Pancreas (tissue), 10 donors: ENCODE measurements at places on chromosomes 3 and 15.

DNA sequence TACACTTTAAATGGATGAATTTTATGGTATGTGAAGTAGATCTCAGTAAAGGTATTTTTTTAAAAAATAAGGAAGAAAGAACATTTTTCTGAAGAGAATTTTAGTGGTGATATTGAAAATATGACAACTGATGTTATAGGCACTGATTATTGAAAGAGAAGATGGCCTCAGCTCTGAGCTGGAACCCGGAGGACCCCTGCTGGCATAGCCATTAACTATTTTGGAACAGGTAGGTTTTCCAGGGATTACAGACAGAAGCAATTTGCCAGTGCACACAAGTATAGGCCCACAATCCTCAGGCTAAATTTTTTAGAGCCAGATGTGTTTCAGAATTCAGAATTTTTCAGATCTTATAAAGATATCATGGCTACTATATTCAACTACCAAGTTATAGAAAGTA lies 315.9 kb upstream of the GPR149 start:
- no peak for DNase-seq

DNA sequence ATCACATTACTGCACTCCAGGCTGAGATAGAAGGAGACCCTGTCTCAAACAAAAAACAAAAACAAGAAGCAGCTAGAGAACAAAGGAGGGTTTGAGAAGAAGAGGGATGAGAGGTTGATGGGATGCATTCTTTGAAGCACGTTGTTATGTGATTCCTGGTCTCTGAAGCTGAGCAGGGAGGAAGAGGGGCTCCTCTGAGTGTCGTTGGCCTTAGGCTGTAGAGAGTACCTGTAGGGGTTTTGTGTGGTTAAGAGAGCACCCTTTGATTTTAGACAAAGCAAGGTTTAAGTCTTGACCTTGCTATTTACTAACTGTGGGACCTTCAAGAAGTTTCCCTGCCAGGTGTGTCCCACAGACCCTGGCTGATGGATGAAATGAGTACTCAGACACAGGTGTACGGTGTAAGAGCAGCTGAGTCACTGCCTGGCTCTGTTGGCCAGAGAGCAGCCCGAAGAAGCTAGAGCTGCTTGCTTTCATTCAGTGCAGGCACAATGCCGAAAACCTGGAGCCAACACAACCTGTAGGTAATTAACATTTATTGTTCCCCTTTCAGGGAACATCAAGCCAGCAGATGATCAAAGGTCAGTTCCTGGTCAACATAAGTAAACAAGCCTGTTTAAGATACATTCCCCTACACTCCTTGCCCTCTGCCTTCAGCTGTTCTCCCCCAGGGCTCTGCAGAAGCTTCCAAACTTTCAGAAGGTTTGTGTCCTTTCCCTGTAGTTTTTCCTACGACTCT lies 67.2 kb downstream of the LRRK1 start:
- DNase-seq, result peak; percentile 25

GRCh38 chr3:144332868-144333267 lies 361.2 kb downstream of the DIPK2A start:
- DNase-seq, result no peak

DNA sequence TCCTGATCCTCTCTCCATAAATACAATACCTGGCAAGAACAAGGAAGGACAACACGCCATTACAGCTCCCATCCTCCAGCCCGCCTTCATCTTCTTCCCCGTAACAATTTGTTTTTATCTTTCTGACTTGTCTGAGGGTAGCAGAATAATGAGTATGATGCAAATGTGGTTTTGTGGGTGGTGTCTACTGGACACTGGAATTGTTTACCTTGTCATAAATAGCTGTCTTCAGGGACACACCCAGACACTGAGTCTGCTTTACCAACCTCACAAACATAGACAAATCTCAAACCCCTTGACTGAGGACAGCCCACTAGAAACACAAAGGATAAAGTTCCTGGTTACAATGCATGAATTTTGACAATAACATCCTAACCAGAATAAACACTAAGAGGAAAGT lies 13.4 kb downstream of the WDR72 start:
- DNase-seq, result no peak

- no peak for DNase-seq
Observed at GRCh38 chr3:38555926-38556325, 59.8 kb downstream of the EXOG start.

- no peak for DNase-seq
Observed at GRCh38 chr3:54376939-54377578, 254.7 kb downstream of the CACNA2D3 start.

- DNase-seq, result no peak
Observed at GRCh38 chr15:56176996-56177395, 66.7 kb downstream of the RFX7 start.

DNA sequence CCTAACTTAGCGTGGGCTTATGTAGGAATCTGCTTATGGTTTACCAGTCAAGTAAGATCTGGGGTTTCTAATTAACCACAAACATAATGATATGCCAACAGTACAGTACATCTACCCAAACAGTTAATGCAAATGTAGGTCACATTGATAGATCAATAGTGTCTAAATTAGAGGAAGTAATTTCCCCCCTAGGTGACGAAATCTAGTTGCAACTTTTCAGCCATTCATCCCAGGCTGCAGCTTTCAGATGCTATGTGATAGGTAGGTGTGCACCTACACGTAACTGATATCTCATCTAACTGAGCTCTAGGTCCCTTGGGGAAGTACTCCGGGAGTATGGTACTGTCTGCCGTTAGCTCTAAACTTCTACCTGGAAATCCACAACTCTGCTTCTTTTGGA lies 57.2 kb downstream of the CRTC3 start:
- DNase-seq, result no peak

DNA sequence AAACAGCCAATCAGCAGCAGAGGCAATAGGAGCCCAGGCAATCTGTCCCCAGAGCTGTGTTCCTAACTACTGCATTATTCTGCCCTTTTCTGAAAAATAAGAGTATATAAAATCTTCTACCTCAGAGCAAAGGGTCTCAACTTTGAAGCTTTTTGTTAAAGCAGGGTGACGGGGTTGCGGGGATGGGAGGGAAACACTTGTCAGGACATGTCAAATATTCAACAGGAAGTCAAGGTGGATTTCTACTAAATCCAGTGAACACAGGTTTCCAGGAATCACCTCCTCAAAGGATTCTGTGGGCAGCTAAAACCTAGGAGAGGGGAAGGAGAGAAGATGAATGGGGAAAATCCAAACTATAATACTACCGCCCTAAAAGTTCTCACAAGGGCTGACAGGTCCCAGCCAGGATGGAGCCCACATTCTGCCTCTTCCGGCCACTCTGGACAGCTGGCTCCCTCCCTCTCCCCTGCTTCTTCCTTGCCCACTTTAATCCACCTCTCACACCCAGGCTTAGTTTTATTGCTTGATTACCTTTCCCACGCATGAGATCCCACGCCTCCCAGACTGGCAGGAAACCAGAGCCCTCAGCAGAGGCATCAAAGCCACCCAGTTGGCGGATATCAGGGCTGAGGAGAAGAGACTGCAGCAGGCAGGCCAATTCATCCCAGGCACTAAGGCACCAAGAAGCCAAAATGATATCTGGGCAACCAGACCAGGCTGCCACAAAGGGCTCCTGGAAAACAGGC lies 77.2 kb downstream of the OSBPL10 start:
- DNase-seq, result no peak

DNA sequence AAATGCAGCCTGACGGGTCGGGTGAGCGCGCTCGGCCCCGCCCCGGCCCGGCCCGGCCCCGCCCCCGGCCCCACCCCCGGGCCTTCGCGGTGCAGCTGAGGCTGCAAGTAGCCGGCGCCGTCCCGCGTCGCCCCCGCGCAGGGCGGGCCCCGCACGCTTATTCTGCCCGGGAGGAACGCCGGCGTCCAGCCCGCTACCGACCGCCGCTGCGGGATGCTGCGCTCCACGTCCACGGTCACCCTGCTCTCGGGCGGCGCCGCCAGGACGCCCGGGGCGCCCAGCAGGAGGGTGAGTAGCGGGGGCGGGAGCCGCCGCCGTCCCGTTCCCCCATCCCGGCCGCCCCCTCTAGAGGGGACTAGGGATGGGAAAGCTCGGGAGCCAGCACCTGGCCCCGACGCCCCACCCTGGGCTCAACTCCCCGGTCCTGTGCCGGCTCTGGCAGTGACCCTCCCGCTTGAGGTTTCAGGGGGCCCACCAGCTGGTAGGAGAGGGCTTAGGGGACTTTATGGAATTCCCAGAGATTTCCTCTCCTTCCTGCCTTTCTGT lies at the start of gene MYZAP:
MYZAP (plus strand) TSS at position 83 of the 546 bp plus-strand sequence; CDS start at position 214, 131 bp downstream.
- peak; percentile 87 for DNase-seq

GRCh38 chr15:37098468-37099318 lies 1.7 kb downstream of the MEIS2 start:
- peak; percentile 30 for DNase-seq

- DNase-seq, result no peak
Observed at GRCh38 chr15:49675041-49675440, 54.2 kb downstream of the DTWD1 start.

- DNase-seq, result no peak
Observed at GRCh38 chr15:74406992-74407705, 26.6 kb downstream of the SEMA7A start.

- DNase-seq, result no peak
Observed at GRCh38 chr15:27278761-27279160, 307.8 kb downstream of the GABRG3 start.

- DNase-seq, result no peak
Observed at GRCh38 chr3:89624494-89624893, 517.1 kb downstream of the EPHA3 start.

DNA sequence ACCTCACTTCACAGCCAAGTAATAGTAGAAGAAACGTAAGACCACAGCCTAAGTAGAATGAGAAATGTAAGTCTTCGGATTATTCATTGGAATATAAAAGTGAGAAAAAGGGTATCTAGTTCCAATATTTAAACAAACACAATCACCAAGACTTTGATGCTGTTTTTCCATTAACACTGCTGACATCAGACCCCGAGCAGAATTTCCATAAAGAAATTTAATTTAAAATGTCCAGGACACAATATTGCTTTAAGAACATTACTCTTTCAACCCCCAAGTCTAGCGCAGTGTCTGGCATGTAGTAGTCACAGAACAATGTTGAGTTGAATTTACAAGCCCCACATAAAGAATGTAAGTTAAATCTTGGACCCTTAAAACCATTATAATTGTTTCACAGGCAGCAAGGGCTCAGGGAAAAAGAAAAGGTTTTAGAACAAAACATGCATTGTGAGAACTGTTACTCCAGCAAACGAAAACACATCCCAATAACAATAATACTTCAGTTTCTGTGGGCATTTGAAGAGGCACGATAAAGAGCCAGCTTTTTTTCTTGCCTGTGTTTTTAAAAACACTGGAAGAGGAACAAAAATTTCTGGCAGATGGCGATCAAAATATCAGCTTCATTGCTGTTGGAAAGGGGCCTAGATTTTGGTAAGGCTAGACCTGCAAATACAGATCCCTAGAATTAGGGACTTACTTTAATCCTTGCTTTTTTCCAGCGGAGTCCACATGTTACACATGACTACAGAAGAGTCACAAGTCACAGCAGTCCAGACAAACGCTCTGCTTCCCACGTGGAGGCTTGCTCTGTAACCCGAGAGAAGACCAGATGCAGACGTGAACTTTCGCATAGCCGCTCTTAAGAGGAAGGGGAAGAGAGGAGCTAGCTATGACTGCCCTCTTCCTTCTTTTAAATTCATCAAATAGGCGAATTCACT lies 77.9 kb upstream of the IGSF10 start:
- no peak for DNase-seq

- peak; percentile 94 for DNase-seq
Observed at GRCh38 chr15:72155003-72155621, 36.9 kb downstream of the SENP8 start.

- peak; percentile 28 for DNase-seq
Observed at GRCh38 chr15:77630956-77631744, 1.6 kb downstream of the LINGO1 start.

DNA sequence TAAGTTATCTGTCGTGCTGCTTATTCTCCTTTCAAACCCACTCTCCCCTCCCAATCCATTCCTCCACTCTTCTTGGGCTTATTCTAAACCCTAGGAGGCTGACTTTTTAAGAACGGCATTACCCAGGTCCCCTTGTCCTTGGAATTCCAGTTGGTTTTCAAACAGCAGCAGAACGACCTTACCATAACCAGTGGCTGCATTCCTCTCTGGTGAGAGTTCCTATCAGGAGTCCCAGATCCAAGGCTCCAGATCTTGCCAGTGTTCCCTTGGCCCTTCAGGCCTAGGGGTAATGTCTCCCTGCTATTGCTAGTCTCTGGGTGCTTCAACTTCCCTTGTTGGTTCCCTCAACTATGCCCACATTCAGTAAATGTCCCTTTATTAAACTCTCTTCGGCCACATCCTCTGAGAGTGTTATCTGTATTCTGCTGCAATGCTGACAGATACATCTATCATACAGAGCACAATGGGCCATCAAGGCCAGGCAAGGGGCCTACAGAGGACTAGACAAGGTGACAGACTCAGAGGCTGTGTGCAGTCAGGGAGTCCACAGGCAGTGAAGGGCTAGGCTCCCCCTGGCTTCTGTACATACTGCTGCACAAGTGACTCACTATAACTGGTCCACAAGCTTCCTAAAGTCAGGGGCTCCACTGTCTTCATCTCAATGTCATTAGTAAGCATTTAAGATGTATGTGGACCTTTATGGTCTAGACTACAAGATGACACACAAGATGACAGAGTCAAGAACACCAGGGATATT lies 10.1 kb downstream of the LYSMD2 start:
- no peak for DNase-seq

DNA sequence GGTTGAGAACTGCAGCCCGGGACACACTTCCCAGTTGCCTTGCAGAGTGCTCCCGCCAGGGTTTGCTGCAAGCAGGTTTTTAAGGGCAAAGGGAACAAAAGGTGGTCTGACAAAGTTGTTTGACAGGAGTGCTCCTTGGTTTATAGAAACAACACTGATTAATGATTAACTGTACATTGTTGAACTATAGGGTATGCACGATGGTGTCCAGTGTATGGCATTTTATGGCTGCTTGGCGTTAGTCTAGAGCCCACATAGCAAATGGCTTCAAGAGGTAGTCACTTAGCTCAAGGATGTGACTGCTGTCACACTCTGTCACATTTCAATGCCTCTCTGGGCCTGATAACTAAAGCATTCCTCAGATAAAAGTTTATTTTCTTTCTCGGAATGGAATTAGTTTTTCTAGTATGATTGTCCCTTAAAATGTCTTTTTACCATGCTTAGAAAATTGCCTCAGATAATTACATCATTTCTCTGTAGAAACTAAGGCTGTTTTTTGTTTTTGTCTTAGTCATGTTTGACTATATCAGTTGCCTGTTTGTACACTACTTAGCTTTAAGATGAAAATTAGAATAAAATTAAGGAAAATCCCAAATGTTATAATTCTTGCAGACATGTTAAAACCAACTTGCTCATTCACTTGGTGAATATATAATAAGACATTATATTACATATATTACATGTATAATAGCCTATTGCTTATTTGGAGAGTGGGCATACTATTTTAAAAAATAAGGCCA lies 61.3 kb upstream of the GATM start:
- no peak for DNase-seq

DNA sequence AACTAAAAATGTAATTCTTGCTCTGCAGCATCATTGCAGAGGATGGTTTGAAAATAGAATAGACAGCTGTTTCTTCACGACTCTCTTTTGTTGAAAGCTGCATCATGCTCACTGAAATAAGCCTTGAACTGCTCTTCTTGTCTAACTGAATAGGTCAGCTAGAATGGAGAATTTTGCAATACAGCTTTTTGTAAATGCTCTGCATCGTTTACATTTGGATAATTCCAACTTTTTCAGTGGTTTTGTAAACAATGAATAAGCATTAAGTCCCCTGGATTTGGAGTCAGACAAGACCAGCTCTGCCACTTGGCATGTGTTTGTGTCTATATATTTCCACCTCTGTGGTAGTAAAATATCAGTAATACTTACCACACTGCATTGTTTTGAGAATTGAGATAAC lies 95.2 kb downstream of the PLSCR2 start:
- no peak for DNase-seq

GRCh38 chr3:140906785-140907184 lies 34.9 kb upstream of the SLC25A36 start:
- no peak for DNase-seq
